ENCODE measurements at places on chromosomes 12 and 14.
A peak's percentile ranks its signal among the peaks of the same experiment; 100 is the strongest.

DNA sequence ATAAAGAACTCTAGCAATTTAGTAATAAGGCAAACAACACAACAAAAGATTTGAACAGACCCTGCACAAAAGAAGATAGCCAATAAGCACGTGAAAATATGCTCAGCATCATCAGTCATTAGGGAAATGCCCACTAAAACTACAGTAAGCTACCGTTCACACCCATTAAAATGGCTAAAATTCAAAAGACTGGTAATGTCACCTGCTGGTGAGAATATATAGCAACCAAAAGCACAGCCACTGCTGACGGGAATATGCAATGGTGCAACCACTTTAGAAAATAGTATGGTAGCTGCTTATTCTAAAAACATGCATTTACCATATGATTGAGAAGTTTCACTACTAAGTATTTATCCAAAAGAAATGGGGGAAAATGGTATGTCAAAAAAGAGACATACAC lies 74.9 kb downstream of the DPF3 start:
- no peak for DNase-seq

DNA sequence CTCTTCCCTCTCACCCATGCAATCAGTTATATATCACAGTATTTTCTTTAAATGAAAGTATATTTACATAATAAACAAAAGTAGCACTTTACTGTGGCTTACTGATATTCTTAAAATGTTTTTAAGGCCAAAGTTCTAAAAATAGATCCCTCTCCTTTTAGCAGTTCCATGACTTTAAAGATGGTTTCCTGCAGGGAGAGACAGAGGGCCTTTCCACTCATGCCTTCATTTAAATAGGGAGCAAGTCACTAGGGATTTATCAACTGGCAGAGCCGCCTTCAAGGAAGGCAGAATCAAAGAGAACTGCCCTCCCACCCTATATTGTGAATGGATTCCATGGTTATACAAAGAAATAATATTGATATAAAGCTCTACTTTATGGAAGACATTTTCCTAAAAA lies 55.5 kb downstream of the DUSP16 start:
- no peak for DNase-seq

DNA sequence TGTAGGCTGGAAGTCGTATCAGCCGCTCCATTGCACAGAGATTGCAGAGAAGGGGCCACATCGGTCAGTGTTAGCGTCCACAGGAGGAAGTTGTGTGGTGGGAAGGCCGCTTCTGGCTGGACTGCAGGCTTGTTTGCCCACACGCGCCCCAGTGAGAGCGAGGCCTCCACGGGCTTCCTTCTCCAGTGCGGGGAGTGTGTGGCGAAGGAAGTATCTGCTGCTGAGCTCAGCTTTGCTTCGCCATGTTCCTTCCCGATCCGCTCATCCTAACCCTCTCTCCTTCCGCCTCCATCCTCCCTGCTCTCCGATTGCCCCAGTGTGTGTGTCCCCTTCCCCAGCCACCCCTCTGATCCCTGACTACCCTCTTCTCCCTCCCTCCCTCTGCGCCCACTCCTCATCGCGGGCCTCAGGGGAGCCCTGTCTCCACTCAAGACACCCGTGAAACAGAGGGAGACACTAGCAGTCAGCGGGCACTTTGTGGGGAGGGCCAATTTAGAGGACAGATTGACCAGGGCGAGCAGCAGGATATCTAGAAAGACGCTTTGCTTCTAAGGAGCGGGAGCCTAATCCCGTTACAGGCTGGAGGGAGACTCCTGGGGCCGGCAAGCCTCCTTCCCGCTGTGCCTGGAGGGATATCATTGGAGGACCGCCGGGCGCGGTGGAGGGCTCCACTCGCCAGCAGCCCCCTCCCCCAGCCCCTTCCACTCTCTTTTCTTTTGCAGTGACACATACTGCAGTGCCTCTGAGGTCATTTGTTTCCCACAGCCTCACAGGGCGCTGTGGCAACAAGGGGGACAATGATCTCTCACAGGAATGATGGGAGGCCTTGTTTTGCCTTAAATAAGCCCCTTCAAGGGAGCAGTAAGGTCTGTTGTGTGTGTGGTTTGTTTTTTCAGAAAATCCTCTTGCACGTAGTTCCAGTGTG lies 428.8 kb downstream of the ZFP36L1 start:
- DNase-seq: peak; percentile 73

DNA sequence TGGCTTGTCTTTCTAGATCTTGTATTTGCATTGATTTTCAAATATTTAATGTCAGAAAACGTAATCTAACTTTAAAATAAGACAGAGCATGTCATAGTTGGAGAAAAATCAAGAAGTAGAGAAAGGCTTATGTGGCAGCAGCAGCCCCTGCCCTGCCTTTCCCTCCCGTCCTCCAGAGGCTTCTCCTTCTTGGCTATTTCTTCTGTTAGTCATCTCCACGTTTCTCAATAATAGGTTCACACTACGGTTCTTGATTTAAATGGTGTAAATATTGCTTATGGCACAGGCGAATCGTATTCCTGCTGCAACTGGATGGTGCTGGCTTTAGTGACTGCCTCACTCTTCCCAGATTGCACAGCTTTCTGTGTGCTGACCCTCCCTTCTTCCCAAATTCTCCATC lies 42.8 kb downstream of the SLC8B1 start:
- no peak for DNase-seq

DNA sequence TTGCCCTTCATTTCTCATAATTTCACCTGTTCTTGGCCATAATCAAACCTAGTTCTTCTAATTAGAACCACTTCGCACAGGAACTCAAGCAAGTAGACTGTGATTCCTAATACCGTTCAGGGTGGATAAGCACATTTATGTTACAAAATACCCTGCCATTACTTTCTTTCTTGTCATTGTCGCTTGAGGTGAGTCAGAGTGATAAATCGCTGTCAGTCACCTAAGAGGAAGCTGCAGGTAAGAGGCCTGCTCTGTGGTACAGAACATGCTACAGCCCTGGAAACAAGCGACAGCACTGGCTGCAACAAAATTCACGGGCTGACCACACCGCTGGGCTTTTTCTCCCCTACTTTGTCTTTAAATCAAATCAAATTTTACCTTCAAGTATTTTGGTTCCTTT lies 218.2 kb downstream of the ANO6 start:
- DNase-seq: no peak

- no peak for DNase-seq
Observed at GRCh38 chr14:51333901-51334521, 94.0 kb downstream of the TMX1 start.

GRCh38 chr12:33529031-33529430 lies 89.4 kb upstream of the SYT10 start:
- no peak for DNase-seq

DNA sequence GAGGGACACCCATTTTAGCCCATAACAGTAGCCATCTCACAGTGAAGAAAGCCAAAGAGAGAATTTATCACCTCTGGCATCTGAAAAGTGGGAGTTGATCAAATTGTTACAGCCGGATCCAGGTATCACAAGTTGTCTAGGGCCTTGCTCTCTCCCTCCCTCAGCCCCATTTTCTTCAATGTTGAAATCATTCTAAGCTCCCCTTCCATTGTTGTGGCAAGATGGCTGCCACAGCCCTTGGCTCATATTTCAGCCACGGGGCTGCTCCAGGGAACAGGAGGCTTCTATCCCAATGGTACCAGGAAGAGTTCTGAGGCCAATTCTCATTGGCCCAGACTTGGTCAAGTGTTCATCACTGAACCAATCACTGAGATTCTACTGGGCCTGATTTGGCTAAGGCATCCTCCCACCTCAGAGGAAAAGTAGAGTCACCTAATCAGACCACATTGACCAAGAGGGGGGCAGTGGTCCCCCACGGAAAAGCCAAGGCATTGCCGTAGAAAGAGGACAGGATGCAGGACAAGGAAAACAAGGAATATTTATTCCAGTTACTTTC lies 106.2 kb downstream of the GPATCH2L start:
- no peak for DNase-seq

DNA sequence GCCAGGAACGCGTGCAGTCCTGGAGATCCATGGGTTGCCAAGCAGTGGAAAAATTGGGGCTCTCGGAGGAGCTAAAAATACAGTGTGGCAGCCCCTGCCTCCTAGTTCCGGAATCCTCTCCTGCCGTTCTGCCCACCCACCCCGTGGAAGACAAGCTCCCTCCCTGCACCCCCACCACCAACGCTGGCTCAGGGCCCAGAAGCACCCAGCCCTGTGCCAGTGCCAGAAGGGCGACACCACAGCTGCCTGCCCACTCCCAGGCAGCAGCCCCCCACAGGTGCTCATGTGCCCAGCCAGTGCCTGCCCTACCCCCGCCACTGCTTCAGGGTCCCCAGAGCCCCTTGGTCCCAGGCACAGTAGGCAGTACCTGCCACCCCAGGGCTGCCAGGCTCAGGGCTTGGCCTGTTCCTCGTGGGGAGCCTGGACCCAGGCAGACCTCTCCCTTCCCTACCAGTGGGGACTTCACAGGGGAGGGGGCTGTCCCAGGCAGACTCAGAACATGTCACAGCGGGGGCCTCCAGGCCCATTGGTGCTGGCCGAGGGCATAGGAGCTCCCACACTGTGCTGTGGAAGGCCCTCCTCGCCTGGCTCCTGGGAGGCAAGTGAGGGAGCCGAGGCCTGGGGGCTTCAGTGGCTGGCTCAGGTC lies 7.4 kb downstream of the INF2 start:
- DNase-seq: no peak

- DNase-seq: no peak
Observed at GRCh38 chr14:63459738-63460137, 83.4 kb downstream of the PPP2R5E start.

GRCh38 chr12:69495071-69495470 lies 24.9 kb downstream of the FRS2 start:
- DNase-seq: no peak

GRCh38 chr14:55600784-55601561 lies 21.0 kb downstream of the KTN1 start:
- no peak for DNase-seq

DNA sequence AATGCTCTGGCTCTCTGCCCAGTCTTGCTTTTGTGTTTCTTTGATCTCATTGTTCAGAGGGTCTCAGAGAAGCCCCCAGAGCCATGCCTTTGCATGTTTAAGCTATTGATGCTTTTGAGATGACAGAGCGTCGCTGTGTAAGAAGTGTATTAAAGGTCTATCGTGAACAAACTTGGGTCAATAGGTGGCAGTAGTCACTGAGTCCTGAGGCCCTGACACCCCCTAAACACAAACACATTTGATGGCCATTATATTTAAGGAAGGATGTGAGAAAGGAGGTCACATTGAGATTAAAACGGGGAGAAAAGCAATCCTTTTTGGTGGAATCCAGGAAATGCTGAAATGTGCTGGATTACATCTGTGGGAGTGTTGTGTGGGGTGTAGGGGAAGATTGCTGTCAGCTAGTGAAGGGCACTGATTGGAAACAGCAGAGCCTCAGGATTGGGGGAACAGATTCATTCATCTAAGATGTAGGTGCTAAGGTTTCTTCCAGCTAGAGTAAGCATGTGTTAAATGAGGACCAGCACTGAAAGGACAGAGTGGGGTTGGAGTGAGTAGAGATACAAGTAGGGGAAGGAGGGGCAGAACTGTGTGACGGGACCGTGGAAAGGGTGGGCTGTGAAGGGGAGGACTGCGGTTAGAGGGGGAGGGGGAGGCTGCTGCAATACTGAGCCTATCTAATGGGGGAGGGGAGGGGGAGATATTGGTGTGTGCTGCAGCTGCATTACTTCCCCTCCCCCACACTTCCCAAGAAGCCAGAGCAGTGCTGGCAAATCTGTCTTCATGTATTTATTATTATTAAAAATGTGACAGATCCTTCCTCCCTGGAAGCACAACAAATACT lies 12.7 kb downstream of the NGDN start:
- no peak for DNase-seq

GRCh38 chr12:53160000-53160399 lies 20.5 kb upstream of the ZNF740 start:
- peak; percentile 65 for DNase-seq
